CD4-positive, alpha-beta T cell treated with Interleukin-15 for 1 hour (primary cell): ENCODE measurements at places on chromosomes 3 and 15.

- DNase-seq: no peak
Observed at GRCh38 chr3:62951037-62951613, 75.9 kb upstream of the CADPS start.

DNA sequence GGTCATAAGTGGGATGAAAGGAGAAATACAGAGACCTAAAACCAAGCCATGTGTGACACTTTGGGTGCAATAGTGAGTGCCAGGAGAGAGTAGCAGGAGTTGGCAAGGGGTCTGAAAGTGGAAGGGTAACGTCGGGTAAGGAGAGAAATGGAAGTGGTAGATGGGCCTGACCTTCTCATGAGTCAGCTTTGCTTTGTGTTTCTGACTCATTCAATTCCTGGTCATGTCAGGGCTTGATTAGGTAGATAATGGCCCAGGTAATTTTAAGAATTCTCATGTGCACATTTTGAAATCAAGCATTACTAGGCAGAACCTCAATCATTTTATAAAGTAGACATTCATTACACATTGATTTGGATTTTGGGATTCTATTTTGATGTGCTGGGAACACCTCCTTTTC is 262.5 kb downstream of the SOX2 start:
- DNase-seq: no peak

DNA sequence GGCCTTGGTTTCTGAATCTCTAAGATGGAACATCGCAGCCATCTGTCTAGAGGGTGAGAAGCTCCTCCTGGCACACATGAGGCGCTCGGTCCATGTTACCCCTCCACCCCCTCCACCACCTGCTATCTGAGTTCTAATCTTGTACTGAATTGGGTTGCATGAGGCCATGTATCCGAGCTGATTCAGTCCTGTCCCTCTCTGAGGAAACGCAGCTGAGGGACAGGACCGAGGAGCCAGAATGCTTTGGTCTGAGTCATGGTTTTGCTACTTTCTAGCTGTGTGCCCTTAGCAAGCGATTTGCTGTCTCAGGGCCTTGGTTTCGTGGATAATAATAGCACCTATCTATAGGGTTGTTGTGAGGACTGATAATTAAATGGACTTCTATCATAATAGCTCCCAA is 87.8 kb upstream of the SEC13 start:
- DNase-seq: no peak

GRCh38 chr15:101201411-101202174 is 50.3 kb downstream of the CHSY1 start:
- peak; percentile 75 for DNase-seq

- DNase-seq: no peak
Observed at GRCh38 chr3:81581966-81582599, 179.4 kb downstream of the GBE1 start.

GRCh38 chr3:171443211-171443957 is 16.8 kb downstream of the TNIK start:
- DNase-seq: no peak

DNA sequence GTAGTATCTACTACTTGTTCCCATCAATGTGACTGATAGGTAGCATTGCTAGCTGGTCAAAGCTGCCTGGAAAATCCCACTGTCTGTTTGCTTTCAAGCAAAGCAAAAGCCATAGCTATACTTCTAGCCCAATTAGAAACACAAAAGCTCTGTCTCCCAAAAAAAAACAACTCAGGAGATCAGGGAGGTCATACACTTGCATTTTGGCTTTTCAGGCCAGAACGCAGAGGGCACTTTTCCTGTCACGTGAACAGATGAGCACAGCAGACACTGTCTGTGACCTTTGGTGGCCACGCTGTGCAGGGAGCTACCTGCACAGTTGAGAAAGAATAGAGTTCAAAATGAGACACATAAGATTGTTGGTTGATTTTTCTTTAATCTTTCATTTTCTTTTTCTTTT is 441.7 kb upstream of the PDZRN3 start:
- no peak for DNase-seq

DNA sequence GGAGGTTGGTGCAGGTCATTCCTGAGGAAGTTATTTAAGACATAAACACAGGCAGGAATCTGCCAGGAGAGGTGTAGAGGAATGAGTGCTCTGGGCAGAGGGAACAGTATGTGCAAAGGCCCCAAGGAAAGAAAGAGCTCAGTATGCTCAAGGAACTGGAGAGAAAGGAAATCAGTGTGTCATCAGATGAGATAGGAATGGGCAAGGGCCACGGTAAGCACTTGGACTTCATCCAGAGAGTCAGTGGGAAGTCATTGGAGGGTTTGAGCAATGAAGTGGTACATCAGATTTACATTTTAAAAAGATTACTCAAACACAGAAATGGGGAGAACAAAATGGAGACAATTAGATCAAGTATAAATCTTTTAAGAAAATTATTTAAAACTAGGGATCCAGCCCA is 272.2 kb downstream of the ADAMTSL3 start:
- DNase-seq: no peak

- DNase-seq: no peak
Observed at GRCh38 chr15:67146234-67146633, 80.8 kb downstream of the SMAD3 start.

DNA sequence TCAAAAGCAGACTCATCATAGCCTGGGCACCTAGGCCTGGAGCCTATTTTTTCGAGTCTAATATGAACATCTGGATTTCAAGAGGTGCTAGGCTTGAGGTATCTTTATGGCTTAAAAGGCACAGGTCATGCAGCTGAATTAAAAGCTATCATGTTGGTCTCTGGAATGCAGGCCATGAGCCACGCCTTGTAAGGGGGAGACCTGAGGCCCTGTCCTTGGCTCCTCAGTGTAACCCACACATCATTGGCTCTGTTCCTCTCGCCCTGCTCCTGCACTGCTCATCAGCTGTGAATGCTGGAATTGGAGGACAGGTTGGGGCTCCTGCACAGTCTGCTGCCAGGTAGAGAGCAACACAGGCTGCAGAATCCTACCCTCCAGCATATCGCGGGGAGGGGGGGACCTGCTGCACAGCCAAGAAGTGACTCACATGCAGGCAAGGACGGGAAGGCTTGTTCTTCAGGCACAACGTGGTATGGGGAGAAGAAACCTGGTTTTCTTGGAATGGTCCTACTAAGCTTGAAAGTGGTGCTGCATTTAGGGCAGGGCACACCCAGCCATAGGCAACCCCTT is 146.0 kb downstream of the CHST2 start:
- no peak for DNase-seq

GRCh38 chr15:42348083-42348482 is 11.2 kb upstream of the CAPN3 start:
- DNase-seq: no peak

- DNase-seq: no peak
Observed at GRCh38 chr15:56252386-56252785, 8.7 kb upstream of the RFX7 start.

- DNase-seq: no peak
Observed at GRCh38 chr3:109480014-109480413, 142.7 kb upstream of the DPPA4 start.

GRCh38 chr3:33145221-33145900 is 31.5 kb downstream of the CRTAP start:
- no peak for DNase-seq

DNA sequence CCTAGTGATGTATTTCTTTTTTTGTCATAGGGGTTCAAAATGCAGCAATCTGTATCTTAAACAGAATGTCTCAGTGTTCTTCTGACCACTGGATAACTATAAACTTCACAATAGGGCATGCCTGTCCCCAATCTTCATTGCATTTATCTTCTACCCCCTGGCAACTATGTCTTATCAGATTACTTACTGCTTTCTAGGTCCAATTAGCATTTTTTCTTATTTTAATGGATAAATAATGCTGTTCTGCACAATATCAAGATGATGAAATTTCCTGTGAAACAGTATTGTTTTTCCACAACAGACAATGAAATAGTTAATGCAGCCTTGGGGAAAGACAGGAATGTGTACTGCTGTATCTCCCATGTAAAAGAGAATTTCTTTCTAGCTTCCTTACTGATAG is 432.1 kb downstream of the NSUN3 start:
- no peak for DNase-seq

DNA sequence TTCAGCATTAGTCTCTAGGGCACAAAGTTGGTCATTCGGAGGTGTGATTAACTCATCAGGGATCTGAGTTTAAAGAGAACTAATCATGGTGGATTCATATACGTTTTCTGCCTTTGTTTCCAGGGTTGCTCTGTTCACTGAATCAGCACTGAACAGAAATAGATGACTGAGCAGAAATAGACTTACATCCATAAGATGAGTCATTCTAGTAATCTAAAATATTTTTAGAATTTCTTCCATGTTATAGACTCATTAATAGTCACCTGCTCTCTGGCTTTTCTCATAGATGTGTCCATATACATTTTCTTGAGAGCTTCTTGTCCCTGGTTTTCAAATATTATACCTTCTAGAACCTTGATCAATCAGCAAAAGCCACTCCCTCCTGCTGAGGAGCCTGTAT is 837.6 kb upstream of the DPPA4 start:
- DNase-seq: no peak

GRCh38 chr15:34753236-34753894 is 1.4 kb downstream of the GJD2 start:
- DNase-seq: no peak

- DNase-seq: no peak
Observed at GRCh38 chr15:62648954-62649353, 393.6 kb upstream of the TPM1 start.

- DNase-seq: no peak
Observed at GRCh38 chr3:95311272-95311671, 1248.4 kb downstream of the NSUN3 start.

DNA sequence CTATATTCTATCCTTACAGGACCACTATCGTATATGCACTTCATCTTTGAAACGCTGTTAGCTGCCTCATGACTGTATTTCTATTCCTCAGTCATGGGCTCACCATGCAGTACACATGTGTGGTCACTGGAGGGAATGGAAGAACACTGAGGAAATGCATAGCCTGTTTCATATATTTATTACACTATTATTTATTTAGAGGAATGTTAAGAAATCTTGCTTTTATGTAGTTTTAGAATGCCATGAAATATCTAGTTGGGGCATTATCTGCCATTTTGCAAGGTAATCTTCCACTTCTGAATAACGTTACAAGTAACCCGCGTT is 155.7 kb downstream of the IGF1R start:
- no peak for DNase-seq

- no peak for DNase-seq
Observed at GRCh38 chr3:126197854-126198584, 17.6 kb upstream of the ALDH1L1 start.

GRCh38 chr3:119239206-119239820 is 1.4 kb downstream of the B4GALT4 start:
- DNase-seq: no peak

GRCh38 chr3:192675958-192676649 is 51.2 kb downstream of the FGF12 start:
- no peak for DNase-seq

GRCh38 chr3:170760174-170760526 is 109.8 kb downstream of the RPL22L1 start:
- no peak for DNase-seq

GRCh38 chr3:31275038-31275572 is 257.6 kb upstream of the STT3B start:
- no peak for DNase-seq

- no peak for DNase-seq
Observed at GRCh38 chr3:11713171-11713570, 69.5 kb upstream of the VGLL4 start.

DNA sequence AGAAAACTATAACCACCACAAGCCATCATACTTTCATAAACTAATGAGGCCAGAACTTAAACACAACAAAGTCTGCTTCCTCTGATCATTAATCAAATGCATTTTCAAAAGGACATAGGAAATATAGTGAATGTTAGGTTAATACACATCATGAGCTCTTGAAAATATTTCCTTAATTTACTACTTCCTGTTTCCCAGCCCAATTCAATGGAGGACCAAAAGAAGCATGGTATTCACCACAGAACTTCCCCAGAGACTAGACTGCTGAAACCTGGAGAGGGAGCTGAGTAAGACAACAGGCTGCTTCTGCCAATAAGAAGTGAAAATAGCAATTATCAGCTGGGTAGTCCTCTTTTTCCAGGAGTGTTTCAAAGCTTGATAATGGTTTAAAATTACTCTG is 250.3 kb downstream of the ULK4 start:
- no peak for DNase-seq

DNA sequence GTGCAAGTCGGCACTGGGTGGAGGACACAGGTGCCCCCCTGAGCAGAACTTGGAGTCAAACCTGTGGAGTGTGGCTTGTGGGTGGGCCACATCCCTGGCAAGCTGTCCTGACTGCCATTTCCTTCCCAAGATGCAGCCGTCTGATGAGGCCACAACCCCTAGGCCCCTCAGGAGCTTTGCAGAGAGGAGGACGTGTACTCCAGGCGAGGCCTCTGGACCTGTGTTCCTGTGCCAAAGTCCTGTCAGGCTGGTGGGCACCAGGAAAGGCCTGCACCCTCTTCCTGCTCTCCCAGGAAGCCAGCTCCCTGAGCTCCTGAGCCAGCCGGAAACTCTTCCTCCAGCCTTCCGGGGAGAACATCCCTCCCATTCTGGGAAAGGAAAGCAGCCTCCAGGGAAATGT is 48.5 kb downstream of the CMTM6 start:
- DNase-seq: no peak

GRCh38 chr3:160540551-160540950 is 24.8 kb downstream of the KPNA4 start:
- DNase-seq: no peak

GRCh38 chr3:79810581-79810980 is 42.8 kb upstream of the ROBO1 start:
- DNase-seq: no peak

- DNase-seq: no peak
Observed at GRCh38 chr3:14490831-14491230, 49.3 kb downstream of the GRIP2 start.

- DNase-seq: no peak
Observed at GRCh38 chr15:39625451-39625850, 44.6 kb downstream of the THBS1 start.

DNA sequence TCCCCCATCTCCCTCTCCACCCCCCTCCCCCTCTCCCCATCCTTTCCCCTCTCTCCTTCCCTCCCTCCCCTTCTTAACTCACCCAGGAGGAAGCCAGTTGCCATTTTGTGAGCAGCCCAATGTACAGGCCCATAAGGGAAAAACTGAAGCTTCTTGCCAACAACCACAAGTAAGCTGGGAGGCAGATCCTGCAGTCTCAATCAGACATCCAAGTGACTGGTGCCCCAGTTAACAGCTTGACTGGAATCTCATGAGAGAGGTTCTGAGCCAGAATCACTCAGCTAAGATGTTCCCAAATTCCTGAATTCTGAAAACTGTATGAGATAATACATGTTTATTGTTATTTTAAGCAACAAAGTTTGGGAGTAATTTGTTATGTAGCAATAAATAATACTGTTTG is 90.7 kb downstream of the C3orf70 start:
- no peak for DNase-seq

DNA sequence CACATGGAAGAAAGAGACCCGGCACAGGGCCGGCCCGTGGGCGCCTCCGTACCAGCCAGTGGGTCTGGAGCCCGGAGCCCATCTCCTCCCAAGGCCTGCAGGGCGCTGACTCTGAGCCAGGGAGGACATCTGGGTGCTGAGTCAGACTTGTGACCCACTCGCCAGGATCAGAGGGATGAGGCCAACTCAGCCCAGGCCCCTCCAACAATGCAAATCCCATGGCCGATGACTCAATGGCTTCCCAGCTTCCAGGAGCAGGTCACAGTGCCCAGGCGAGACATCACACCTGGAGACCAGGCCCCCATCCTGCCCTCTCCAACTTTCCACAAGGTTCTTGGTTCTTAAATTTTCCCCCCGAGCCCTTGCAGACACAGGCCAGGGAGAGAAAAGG is 95.1 kb downstream of the LRIG1 start:
- DNase-seq: no peak
